ENCODE measurements at places on chromosomes 6 and 20. TPM values are rescaled to one million over a fixed set of nuclear protein-coding genes. Genes with fewer than 3 reads are reported as not detected.

DNA sequence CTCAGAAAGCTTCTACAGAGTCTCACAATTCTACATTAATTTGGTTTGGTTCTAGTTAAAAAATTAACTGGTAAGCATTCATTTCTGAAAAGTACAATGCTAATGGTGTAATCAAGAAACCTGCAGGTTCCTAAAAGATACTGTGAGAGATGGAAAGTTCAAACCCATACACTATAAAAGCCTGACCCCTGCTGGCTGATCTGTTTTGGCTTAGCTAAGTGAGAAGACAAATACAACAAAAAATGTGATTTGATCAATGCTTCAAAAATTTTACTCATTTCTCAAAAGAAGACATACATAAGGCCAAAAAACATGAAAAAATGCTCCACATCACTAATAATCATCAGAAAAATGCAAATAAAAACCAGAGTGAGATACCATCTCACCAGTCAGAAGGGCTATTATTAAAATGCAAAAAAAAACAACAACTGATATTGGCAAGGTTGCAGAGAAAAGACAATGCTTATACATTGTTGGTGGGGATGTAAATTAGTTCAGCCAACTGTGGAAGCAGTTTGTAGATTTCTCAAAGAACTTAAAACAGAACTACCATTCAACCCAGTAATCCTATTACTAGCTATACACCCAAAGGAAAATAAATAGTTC is 102.8 kb downstream of the MOXD1 start:
- H3K27ac ChIP-seq, result no peak overlapping the region
- H3K4me1 ChIP-seq, result no peaks in the 10 kb centered on the region
- H3K27me3 ChIP-seq, result peaks cover 28% of the 10 kb centered on the region
- H3K36me3 ChIP-seq, result no peaks in the 10 kb centered on the region
- no peak overlapping the region for H3K4me3 ChIP-seq

- DNase-seq, result no peak
- H3K36me3 ChIP-seq, result no peaks in the 10 kb centered on the region
- H3K27me3 ChIP-seq, result no peaks in the 10 kb centered on the region
- no peak overlapping the region for H3K4me3 ChIP-seq
These were observed 83.3 kb downstream of the SOD2 start for GRCh38 chr6:159609652-159610178.

The EFCAB8 gene
- 0.37 TPM for total RNA-seq

- no peaks in the 10 kb centered on the region for H3K4me1 ChIP-seq
- no peak overlapping the region for H3K4me3 ChIP-seq
- no peaks in the 10 kb centered on the region for H3K27me3 ChIP-seq
- no peak for DNase-seq
- no peaks in the 10 kb centered on the region for H3K36me3 ChIP-seq
These were observed 580.3 kb downstream of the TENT5A start for GRCh38 chr6:81172056-81172740.

The RAET1L gene
- not detected for total RNA-seq

DNA sequence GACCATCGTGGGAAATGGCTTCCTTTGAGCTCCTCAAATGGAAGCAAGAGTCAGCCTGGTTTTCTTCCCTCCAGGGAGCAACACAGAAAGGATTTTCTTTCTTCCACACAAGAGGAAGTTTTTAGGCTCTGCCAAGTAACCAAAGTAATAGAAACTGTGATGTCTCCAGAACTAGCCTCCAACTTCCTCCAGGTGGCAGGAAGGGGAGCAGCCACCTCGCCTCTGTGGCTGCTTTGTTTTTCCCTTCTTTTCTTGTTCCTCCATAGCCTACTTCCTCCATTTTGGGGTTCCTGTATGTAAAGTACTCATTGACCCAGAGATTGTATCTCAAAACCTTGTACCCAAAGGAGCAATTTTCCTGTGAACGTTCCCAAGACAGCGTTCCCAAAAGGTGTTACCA is 32.7 kb upstream of the CCR6 start:
- peaks cover 63% of the 10 kb centered on the region for H3K27me3 ChIP-seq
- H3K4me1 ChIP-seq, result peaks cover 36% of the 10 kb centered on the region
- H3K4me3 ChIP-seq, result no peak overlapping the region
- peaks cover 4% of the 10 kb centered on the region for H3K36me3 ChIP-seq
- no peak overlapping the region for H3K27ac ChIP-seq

The PRPH2 gene
- not detected for total RNA-seq

DNA sequence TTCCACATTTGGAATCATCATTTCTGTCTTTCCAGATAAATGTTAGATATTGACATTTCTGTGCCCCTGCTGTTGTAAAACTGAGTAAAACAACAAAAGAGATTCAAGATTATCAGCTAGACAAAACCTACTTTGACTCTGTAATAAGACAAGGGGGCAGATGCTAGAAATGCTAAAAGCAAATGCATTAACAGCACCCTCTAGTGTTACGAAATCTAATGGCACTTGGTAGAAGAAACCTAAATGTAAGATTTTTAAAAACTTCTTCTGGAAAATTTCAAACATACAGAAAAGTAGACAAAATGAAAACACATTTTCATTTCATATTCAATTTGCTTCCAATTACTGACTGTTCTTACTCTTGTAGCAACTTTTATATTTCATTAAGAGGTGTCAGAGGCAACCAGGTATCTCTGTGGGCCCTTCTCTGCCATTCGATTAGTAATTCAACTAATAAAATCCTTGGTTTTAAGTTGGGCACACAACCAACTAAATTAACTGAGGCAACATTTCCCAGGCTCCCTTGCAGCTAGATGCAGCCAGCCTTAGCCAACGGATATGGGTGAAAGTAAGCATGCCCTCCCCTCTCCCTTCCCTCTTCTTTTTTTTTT is 45.0 kb downstream of the SLC23A2 start:
- H3K4me1 ChIP-seq, result peaks cover 26% of the 10 kb centered on the region
- no peak overlapping the region for H3K4me3 ChIP-seq
- no peaks in the 10 kb centered on the region for H3K27me3 ChIP-seq
- peaks cover 6% of the 10 kb centered on the region for H3K36me3 ChIP-seq
- no peak for DNase-seq
- H3K27ac ChIP-seq, result no peak overlapping the region

- no peaks in the 10 kb centered on the region for H3K36me3 ChIP-seq
- no peaks in the 10 kb centered on the region for H3K4me1 ChIP-seq
- DNase-seq, result no peak
- peaks cover 5% of the 10 kb centered on the region for H3K27me3 ChIP-seq
These were observed 151.6 kb upstream of the PTPRK start for GRCh38 chr6:128672023-128672422.

- H3K4me1 ChIP-seq, result no peaks in the 10 kb centered on the region
- peaks cover 43% of the 10 kb centered on the region for H3K27me3 ChIP-seq
- H3K4me3 ChIP-seq, result no peak overlapping the region
- H3K27ac ChIP-seq, result no peak overlapping the region
These were observed 5.0 kb downstream of the MDFI start for GRCh38 chr6:41642960-41643898.

The CPXM1 gene
- 1.5 TPM for total RNA-seq

GRCh38 chr6:41286544-41287346 is at the start of gene TREM1:
Gene TREM1 (minus strand): TSS chr6:41286682. CDS start chr6:41286655, 27 bp downstream.
- H3K4me3 ChIP-seq, result no peak within 1 kb of the TSS
- H3K36me3 ChIP-seq, result no peaks in the 10 kb centered on the region
- no peaks in the 10 kb centered on the region for H3K4me1 ChIP-seq
- H3K27me3 ChIP-seq, result peaks cover 27% of the 10 kb centered on the region
- no peak for DNase-seq

The SH3BGRL2 gene
- not detected for total RNA-seq

DNA sequence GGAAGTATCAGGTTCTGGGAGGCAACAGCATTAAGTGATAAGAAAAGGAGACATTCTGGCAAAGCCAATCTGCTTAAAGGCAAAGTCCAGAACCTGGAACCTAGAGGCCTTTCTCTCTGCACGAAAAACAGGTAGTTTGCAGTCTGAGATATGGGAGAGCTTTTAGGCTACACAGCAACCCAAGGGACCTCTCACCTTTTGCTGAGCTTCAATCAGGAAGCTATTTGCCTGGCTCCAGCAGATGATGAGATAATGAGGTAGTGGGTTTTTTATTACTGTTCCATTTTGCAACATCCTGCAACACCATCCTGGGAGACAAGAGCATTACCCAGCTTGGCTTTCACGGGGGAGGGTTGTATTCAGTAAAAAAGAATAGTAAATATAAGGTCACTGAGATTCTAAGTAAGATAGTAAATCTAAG is 143.1 kb downstream of the ADGRG6 start:
- H3K27me3 ChIP-seq, result peaks cover 5% of the 10 kb centered on the region
- no peak overlapping the region for H3K4me3 ChIP-seq
- no peaks in the 10 kb centered on the region for H3K36me3 ChIP-seq

- peaks cover 14% of the 10 kb centered on the region for H3K27me3 ChIP-seq
- H3K36me3 ChIP-seq, result no peaks in the 10 kb centered on the region
- DNase-seq, result peak; percentile 53
These were observed 2.5 kb downstream of the IP6K3 start for GRCh38 chr6:33744001-33744848.
